ENCODE measurements at places on chromosomes 3 and 15.

DNA sequence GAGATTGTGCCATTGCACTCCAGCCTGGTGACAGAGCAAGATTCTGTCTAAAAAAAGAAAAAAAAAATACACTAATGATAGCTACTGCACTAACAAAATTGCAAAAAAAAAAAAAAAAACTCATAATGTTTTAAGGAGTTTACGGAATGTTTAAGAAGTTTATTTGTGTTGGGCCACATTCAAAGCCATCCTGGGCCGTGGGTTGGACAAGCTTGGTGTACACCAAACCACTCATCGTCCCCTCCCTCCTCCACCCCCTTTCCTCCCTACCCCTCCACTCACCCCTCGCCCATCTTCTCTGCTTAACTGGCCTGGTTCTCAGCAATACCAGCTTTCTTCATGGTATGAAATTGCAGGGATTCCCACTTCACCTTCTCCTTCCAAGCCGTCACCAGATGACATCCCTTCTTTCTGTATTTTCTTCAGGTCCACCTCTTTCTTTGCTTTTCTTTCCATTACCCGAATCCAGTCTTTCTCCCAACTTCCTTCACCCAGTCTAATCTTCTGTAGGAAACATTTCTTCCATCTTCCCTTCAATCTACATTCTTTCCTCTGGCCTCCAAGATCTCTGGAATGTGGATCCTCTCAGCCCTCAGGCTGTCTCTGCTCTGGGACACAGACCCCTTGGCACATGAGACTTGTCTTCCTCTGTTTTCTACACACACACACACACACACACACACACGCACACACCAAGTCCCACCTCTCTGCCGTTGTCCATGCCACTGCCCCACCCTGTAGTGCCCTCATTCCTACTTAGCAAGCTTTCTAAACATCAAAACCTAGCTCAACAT is 3.5 kb upstream of the MESP1 start:
- DNase-seq, result no peak

GRCh38 chr3:144409319-144409718 is 437.7 kb downstream of the DIPK2A start:
- no peak for DNase-seq

GRCh38 chr3:88311826-88312225 is 162.1 kb downstream of the C3orf38 start:
- DNase-seq, result no peak

DNA sequence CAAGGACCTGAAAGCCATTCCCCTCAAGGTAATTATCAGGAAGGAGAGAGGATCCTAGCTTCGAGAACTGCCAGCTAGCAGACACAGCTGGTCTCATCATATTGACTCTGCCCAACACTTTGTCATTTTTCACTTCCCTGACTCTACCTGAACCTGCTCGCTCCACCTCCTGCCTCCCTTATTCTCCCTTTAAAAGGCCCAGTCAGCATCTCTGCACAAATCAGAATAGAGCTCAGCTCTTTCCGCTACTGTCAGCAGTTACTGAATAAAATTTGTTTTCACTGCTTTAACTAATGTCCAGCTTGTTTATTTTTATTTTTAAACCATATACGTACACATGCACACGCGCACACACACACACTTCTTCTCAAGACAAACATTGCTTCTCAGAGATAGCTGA is 57.2 kb upstream of the MCF2L2 start:
- DNase-seq, result no peak

DNA sequence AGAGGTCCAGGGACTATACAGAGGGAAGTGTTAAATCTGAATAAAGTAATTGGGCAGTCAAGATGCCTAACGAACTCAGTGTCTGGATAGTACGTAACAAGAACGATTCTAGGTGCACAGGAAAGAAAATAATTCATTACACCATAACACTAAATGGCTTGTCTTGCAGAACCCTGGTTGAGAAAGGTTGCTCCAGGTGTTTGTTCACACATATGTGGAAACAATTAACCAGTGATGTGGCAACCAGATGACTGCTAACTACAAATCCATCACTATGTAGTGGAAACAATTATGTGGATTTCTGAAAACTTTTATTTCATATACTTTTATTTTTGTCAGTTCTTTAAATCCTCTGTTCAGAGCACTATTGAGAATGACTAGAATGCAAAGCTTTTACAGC is 10.4 kb upstream of the HDC start:
- no peak for DNase-seq

GRCh38 chr3:40323946-40324345 is 14.4 kb downstream of the EIF1B start:
- DNase-seq, result no peak

DNA sequence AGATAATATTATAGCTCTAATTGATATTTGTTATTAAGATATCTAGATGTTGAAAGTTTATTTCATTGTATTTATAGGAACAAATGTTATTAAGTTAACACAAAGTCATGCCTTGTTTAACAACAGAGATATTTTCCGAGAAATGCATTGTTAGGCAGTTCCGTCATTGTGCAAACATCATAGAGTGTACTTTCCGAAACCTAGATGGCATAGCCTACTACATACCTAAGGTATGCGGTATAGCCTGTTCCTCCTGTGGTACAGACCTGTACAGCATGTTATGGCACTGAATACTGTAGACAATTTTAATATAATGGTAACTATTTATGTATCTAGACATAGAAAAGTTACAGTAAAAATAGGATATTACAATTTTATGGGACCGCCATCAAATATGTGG is 114.3 kb downstream of the NAALADL2 start:
- DNase-seq, result no peak

DNA sequence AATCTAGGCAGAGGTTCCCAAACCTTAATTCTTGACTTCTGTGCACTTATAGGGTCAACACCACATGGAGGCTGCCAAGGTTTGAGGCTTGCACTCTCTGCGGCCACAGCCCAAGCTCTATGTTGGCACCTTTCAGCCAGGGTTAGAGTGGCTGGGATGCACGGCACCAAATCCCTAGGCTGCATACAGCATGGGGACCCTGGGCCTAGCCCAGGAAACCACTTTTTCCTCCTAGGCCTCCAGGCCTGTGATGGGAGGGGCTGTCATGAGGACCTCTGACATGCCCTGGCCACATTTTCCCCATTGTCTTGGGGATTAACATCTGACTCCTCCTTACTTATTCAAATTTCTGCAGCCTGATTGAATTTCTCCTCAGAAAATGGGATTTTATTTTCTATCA is 165.4 kb downstream of the SI start:
- DNase-seq, result no peak

- DNase-seq, result no peak
Measured at GRCh38 chr3:62416144-62416543, 42.8 kb upstream of the FEZF2 start.

DNA sequence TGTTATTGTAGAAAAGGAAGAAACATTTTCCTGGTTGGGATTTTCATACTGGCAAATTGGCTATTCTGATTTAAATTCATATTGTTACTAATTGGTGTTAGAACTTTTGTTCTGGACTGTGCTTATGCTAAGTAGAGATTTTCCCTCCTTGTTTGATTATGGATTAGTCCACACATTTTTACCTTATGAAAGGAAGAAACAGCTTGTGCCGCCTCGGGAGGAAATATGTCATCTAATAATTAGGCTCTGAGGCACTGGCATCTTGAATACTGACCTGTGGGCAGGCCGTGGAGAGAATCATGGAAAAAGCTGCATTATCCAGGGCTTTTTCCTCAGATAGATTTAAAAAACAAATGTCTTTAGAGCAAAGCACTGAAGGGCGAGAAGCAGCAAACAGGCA is 344.3 kb upstream of the TBL1XR1 start:
- no peak for DNase-seq

DNA sequence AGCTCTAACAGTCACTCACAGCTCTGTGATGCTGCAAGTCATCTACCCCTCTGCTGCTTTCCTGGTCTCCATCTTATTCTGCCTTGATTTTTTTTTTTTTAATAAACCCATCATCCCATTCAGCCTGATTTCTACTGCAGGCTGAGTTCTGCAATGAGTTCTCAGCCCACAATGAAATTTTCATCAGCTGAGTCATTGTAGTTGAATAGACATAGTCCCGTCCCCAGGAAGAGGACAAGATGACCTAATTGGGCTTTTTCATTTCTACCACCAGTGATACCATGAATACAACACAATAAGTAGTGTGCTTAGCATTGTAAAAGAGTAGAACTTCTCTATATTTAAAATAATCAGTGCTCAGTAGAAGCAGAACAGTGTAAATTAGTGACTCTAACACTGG is 59.3 kb downstream of the C3orf85 start:
- no peak for DNase-seq

- DNase-seq, result no peak
Measured at GRCh38 chr3:66344391-66344811, 123.6 kb downstream of the SLC25A26 start.

DNA sequence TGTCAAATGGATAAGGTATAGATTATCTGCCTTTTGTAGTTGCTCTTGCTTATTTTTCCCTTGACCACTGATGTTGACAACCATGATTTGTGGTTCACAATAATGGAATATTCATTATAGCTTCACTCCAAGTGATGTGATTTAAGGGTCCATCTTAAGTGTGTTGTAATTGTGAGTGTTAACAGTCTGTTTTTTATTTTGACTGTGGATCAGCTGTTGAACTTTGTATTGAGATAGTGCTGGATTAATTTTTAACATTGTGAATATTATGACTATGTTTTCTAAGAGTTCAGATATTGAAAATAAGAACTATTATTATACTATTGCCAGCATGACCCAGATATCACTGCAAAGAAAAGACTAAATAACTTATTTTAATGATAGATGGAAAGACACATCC is 8.6 kb upstream of the GASK1A start:
- no peak for DNase-seq

DNA sequence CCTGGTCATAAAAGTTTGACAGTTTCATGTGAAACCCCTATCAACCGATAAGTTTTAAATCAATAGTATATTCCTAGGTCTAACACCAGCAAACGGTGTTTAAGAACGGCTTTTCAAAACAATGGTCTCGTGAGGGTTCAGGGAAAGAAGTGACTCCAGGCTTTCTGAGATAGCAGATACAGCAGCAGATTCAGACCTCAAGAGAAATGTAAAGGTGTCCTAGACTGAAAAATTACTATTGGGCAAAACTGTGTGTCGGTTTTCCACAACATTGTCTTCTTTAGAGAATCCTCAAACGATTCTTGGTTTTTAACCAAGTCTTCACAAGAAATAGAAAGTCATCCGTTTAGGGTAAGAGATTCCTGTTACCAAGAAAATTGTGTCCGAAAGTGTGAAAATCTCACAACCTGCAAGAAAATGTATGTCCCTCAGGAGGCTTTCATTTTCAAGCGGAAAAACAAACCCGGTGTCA is 1.2 kb downstream of the SETD2 start:
- DNase-seq, result peak; percentile 38

DNA sequence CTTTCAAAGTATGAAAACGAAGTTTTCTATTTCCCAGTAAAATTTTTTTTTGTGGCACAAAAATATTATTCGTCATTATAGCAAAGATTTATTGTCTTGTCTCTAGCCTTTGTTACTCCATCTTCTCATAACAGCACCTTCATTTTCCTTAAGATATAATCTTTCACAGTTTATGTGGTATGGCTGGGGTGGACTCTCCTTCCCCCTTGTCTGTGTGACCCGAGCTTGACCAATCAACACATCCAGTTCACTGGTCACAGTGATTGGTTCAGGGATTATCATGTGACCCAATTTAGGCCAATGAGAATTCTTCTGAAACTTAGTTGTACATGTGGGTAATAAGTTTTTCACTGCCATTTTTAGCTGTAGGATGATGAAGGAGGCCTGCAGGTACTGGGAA is 71.2 kb upstream of the DCBLD2 start:
- no peak for DNase-seq

GRCh38 chr3:72536206-72536877 is 311.9 kb downstream of the SHQ1 start:
- DNase-seq, result no peak

DNA sequence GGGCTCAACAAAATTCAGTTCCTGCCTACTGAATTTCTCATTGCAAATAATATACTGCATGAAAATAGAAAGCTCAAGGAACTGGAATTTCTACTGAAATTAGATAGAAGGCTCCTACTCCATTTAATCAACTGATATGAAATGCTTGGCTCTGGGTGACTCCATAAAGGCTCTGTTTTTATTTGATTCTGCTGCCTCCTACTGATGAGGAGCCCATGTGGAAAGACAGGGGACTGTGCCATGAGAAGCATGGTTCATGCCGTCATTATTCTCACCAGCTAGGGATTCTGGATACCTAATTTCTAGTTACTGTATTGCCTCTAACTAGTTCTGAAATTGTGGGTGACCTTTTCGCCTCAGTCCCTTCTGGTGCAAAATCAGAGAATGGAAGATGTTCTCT is 366.2 kb upstream of the DPH6 start:
- DNase-seq, result no peak

- no peak for DNase-seq
Measured at GRCh38 chr3:133441867-133442270, 42.0 kb downstream of the BFSP2 start.

DNA sequence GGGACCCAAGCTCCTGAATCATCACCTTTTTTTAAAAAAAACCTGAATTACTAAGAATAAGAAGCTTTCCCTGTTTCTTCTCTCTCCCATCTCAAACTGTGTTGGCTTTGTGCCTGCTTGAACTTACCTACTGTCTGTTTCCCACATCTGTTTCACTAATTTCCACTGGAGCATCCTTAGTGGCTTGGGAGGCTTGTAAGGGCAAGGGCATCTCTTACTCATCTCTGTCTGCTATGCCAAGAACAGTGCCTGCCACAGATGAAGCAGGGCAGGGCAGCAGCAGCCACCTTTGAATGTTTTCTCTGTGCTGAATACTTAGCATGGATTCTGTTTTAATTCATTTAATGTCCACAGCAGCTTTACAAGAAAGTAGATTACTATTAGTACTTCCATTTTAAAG is 42.3 kb downstream of the SNRK start:
- DNase-seq, result no peak

GRCh38 chr3:133676336-133677118 is 14.8 kb upstream of the TOPBP1 start:
- no peak for DNase-seq

GRCh38 chr3:177295116-177295515 is 97.8 kb upstream of the TBL1XR1 start:
- no peak for DNase-seq

GRCh38 chr3:104460477-104461406 is 906.0 kb upstream of the ALCAM start:
- peak; percentile 10 for DNase-seq

GRCh38 chr3:180189310-180189648 is 152.5 kb upstream of the PEX5L start:
- DNase-seq, result no peak

GRCh38 chr3:167361948-167362347 is 18.1 kb downstream of the ZBBX start:
- no peak for DNase-seq

DNA sequence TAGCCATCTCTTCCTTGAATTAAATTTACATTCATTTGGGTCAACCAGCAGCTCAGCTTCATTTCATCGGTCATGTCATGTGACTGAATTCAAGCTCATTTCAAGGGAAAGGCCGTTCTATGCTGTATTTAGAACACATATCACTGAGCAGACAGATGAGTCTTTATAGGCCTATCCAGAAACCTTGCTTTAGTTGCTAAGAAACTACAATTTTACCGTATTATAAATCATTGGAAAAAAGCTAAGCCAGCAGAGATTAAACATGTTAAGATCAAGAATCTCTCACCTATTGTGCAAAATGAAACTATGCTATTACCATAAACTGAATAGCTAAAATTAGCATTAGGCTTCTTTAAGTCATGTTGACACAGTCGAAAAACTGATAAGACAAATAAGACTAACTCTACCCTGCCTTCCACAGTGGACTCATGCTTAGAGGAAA is 2.2 kb downstream of the NPTN start:
- DNase-seq, result no peak
